ENCODE measurements at places on chromosomes 5 and 9.

DNA sequence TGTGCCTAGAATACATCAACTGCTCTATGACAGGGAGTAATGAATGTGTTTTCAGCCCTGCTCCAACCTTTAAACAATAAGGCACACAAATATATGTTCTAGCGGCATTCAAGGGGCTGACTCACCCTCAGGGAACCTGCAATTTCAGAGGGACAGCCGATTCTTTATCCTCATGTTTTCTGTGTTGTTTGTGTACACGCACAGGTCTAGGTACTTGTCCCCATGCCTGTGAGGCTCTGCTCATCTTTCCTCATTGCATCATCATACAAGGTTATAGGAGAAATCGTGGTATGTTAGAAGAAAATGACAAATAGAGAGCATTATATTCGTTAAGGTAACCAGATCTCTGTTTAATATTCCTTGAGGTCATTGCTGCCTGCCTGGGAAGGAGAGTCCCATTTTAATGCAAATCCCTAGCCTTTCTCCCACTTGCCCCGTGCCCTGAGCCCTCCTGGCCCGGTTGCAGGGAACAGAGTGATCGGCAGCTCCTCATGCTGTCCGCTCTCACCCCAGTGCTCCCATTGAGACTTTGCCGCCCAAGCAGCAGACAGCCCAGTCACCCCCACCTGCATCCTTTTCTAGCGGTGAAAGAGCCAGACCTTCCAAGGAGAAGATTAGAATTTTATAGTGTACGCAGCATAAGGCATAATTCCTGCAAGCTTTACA lies 14.6 kb downstream of the MAP1B start:
- no peak for DNase-seq

DNA sequence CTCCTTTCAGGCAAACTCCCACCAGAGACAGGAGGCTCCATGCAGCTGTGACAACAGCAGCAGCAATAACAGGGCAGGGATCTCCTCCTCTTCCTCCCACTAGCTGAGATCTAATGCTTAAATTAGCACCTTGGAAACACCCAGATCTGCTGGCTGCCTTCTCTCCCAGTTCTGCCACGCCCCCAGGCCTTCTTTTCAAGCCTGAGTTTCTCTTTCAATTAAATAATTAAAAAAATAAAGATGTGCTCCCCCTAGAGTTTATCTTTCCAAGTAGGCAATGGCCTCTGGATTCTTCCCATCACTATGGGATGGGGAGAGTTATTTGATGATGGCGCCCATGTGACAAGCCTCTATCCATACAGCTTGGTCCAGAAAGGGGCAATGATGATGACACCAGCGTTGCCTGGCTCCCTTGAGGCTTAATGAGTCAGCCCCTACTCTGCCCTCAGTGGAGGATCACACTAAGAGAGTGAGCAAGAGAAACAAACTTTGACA lies 3.8 kb downstream of the FAM219A start:
- peak; percentile 45 for DNase-seq

DNA sequence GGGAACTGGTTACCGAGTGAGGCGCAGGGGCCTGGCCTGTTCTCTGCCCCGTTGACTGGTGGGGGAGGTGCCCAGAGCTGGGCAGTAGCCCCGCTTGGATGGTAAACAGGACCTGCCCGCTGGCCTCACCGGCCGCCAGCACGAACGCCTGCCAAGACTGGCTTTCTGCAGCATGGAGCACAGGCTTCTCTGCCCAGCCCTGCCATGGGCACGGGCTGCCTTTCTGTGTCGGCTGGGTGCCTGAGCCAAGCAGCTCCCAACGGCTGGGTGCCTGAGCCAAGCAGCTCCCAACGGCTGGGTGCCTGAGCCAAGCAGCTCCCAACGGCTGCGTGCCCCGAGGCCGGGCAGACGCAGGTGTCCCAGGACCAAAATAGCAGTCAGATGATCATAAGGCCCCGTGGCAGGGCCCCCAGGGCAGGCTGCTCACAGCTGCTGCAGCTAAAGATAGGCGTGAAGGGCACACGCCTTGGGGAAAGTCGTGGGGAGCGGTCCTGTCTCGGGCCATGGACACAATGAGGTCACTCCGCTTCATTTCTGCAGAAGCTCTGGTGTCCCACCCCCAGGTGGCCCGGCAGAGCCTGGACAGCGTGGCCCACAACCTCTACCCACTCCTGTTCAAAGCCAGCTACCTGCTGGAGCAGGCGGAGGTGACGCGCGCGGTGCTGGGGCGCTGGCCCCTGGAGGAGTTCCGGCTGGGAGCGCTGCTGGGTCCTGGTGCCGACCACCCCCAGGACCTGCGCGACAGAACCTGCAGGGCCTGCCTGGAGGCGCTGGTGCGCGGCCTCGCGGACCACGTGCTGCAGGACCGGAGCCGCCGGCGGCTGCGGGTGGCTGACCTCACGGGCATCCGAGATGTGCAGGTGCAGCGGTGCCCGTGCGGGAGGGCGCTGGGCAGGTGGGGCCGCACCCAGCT lies at the start of gene LRRC14B:
LRRC14B (plus strand) TSS at position 460 of the 913 bp plus-strand sequence; CDS start at position 504, 44 bp downstream.
- DNase-seq = no peak

- no peak for DNase-seq
These were observed 64.4 kb upstream of the SPATA31E1 start for GRCh38 chr9:87818308-87818707.

GRCh38 chr9:136694163-136694871 lies 7.1 kb upstream of the AGPAT2 start:
- peak; percentile 75 for DNase-seq

DNA sequence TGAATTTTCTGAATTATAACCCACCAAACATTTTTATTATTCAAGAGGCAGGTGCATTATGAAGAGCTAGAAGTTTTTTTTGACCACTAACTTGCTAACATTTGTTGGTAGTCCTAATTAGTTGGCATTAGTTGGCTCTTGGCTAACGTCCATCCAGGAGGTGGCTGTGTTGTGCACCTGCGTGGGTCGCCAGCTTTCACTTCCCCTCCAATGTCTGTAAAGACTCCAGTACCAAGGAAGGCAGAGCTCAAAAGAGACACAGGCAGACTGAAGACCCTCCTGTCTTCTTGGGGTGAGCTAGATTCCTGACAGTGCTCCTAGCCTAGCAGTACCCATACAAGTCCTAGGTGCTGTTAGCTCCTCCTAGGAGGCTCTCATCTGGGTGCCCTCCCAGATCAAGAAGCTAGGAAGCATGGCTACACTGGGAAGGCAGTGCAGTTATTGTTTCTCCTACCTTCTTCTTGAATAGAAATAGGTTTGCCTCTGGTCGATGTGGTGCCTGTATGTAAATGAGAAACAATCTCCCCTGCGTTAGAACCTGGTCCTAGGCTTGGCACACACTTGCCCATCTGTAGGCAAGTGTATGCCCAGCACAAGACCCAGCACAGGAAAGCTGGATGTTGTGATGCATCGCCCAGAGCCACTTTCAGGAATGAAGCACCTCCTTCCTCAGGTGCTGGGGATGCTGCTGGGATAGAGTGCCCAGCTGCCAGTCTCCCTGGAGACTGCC lies 190.9 kb downstream of the ICE1 start:
- DNase-seq = no peak

DNA sequence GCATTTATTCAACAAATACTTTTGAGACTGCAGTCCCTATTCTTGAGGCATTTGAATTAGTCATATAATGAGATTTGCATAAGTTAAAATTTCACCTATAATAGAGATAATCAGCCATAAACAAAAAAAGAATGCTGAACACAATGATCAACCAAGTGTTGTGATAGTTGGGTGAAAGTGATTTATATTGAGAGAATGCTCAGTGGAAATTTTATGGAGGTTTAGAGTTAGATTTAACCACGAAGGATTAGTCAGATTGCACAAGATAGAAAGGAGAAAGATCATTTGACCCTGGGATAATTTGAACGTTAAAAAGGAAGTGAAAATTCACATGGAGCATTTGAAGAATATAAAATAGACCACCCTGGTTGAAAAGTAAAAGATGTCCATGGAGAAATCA lies 356.2 kb downstream of the NPR3 start:
- DNase-seq = no peak

DNA sequence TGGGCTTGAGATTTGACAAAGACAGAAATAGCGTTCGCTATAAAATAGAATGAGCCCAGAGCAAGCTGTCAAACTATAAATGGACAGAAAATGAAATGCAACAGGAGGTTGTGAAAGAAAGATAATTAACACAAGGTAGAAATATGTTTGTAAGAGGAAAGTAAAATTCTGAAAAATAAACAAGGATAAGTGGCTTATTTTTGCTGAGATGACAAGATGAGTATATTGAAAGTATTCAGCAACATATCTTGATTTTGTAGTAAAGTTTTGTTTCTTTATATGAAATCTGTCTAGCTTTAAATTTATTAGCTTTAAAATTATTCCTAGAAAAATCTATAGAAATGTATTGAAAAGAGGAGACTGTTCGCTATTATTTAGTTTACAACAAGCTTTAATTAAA lies 111.9 kb upstream of the RPS23 start:
- DNase-seq = no peak

- DNase-seq = no peak
These were observed 8.9 kb upstream of the AIF1L start for GRCh38 chr9:131087354-131087893.

GRCh38 chr5:10626473-10627013 lies 62.7 kb downstream of the ANKRD33B start:
- no peak for DNase-seq

GRCh38 chr5:41735213-41735612 lies 135.0 kb downstream of the OXCT1 start:
- DNase-seq = no peak

- no peak for DNase-seq
These were observed 52.3 kb upstream of the CD180 start for GRCh38 chr5:67248703-67249589.

- no peak for DNase-seq
These were observed 1045.7 kb upstream of the CDH9 start for GRCh38 chr5:28084069-28084468.

- no peak for DNase-seq
These were observed 69.5 kb upstream of the CKMT2 start for GRCh38 chr5:81163651-81164050.

- no peak for DNase-seq
These were observed 137.6 kb downstream of the CACNA1B start for GRCh38 chr9:138015021-138015829.

GRCh38 chr9:22454016-22454415 lies 7.4 kb downstream of the DMRTA1 start:
- no peak for DNase-seq

GRCh38 chr9:12737871-12738270 lies 36.9 kb upstream of the LURAP1L start:
- no peak for DNase-seq

- DNase-seq = no peak
These were observed 141.6 kb downstream of the BOD1 start for GRCh38 chr5:173474881-173475287.

DNA sequence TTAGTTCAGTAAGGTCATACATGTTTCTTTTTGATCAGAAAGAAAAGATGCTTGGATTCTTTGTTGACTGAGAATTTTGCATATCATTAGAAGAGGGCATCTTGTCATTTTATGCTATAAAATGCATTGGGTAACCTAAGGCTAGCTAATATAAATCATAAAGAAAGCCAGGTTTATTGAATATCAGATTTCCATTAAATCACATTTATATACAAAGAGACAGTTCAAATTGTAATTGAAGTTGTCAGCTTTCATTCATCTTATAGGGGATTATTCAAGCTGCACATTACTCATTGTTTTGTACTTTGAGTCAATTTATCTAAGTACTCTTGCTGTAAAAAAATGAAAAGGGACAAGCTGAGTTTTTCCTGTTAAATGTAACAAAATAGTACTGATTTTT lies 259.1 kb upstream of the CDH12 start:
- DNase-seq = no peak

GRCh38 chr5:142181547-142182163 lies 73.1 kb downstream of the NDFIP1 start:
- DNase-seq = no peak

GRCh38 chr5:78758169-78758839 lies 109.7 kb upstream of the LHFPL2 start:
- no peak for DNase-seq

DNA sequence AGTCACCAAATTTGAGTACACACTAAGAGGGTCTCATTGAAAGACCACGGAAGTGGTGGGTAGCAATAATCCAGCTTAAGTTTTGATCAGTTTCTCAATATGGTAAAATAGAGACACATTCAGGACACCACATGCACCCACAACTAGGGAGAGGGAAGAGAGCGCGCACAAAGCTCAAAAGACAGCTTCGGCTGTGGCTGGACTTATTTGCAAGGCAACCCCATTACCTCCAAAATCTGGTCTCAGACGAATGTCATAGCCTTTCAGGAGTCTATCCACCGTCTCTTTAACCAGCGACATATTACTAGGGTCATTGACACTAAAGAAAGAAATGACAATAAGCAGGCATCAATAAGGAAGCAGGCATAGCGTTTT lies 443 bp downstream of the GABRB2 start:
- no peak for DNase-seq

DNA sequence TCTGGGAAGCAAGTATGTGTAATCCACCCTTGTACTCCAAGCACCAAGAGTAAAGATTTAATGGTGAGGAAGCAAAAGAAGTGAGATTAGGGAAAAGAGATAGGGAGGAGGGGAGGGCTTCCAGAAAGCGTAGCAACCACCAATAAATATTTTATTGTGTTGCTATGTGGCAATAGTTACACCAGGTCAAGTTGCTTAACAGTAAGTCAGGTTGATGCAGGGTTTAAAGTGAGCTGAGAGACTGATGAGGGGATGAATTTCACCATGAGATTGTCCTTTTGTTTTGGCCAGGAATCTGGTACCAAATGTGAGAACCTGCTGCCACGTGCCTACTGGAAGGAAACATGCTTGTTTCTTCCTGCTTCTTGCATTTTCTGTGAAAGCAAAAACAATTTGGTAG lies 62.7 kb downstream of the PCSK5 start:
- no peak for DNase-seq

DNA sequence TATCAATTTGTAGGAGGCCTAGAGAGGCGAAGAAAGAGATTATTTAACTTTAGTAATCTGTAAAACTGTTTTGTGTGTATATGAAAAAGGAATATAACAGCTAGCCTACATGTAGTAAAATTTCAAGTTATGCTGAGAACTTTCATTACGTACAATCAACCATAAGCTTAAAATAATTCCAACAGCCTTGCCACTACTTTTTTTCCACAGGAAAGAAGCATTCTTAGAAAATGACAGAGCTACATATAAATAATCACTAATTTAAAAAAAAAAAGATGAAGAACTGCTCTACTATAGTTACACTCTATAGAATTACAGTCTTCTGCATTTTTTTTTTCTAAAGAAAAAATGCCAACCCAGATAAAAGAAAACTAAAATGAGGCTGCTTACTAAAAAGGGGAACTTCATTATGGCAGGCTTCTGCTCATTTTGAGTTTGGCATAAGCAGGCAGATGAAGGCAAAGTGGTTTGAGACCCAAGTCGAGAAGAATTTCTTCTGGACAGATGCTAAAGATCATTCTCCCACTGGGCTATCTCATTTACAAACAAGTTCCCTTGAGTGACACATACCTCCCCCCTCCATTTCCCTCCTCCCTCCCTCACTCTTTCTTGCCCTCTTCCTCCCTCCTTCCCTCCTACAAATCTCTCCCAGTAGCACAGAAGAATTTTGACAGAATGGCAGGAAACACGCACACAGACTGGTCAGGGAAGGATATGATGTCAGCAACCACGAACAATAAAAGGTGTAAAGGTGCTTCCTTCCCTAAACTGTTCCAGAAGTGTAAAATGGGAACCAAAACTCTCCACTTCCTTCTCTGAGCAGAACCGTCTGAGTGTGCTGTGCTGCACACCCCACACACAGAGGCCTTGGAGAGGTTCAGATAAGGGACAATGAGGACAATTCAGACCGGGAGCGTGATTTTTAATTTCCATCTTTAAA lies 56.1 kb downstream of the MEF2C start:
- no peak for DNase-seq

All from A549 (cell line).